Ureter (tissue), 1 donor: ENCODE measurements at places on chromosomes 7 and 10.

DNA sequence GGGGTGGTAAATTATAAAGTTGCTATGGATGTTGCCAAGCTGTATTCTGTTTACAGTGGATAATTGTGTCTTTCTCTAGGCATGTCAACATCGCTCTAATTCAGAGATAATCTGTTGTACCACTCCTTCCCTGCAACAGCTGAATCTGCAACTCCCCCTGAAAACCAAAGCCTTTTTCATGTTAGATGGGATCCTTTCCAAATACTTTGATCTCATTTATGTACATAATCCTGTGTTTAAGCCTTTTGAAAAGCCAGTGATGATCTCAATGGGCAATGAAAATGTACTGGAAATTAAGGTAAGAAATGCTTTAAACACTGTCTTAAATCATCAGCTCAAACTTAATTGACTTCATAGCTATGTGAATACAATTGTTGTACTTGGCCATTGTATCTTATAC lies 91.0 kb downstream of the MET start:
- DNase-seq: no peak

GRCh38 chr7:43758822-43759683 lies 573 bp downstream of the BLVRA start:
- DNase-seq: no peak

DNA sequence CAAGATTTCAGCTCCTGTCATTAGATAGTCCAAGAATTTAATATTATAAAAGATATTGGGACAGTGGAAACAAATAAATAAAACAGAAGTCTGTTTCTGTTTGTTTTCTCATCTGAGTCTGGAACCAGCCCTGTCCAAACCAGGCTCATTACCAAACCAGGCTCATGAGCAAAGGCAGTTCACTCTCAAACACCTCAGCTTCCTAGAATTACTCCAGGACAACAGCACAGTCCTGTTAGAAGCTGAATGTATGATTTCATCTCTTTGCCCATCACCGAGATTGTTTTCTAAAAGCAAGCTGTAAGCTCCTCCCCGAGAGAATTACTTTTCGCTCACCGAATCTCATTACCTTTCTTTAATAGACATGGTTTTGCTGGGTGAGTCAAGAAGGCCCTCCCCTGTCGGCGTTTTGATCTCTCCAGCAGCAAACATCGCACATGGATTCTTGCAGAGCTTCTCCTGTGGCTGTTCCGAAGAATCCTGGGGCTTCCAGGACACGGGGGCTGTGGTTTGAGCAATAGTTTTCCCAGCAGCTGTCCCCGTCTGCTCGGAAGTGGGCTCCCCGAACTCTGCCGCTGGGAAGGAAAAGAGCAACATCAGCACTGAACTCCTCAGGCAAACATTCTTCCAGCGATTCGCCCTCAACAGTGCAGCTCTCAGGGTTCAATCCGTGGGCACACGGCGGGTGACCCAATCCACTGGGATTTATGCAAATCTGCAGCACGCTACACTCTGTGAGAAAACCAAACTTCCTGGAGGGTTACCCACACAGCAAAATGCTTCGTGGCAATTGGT lies 112.5 kb downstream of the SVIL start:
- DNase-seq: no peak

DNA sequence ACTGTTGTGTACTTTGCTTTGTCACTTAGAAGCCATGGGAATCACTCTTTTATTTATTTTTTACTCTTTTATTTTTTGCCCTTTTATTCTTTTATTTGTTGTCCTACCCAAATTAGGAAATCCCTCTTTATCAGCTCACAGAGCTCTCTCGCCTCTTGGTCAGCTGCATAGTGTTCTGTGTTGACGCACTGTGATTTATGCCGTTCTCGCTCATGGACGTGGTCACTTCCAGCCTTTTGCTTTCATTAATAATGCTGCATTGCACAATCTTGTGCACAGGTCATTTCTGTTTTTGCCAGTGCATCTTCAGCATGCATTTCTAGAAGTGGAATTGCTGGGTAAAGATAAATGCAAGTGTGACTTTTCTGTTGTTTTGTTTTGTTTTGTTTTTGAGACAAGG lies 42.3 kb downstream of the FBH1 start:
- no peak for DNase-seq

- no peak for DNase-seq
Measured at GRCh38 chr10:75395932-75396630, 5.5 kb downstream of the ZNF503 start.

GRCh38 chr10:119608316-119609155 lies 11.8 kb upstream of the TIAL1 start:
- peak; percentile 61 for DNase-seq

GRCh38 chr10:50807851-50808776 lies 68.4 kb downstream of the ASAH2B start:
- no peak for DNase-seq

DNA sequence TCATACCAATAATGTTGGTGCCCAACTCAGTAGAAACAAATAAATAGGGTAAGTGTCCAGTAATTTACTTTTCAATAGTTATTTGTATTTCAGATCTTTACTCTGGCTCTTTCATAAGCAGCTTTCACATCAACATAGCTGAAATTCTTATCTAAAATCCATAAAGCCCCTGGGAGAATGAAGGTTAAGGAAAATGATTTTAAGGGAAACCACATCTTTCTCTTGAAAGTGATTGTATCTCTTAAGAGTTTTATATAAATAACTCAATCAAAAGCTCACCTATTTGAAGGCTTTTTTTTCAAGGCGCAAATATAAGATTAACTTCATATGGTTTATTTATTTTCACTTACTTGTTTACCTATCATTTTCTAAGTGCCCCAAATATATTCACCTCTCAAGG lies 324.4 kb downstream of the HGF start:
- DNase-seq: no peak

DNA sequence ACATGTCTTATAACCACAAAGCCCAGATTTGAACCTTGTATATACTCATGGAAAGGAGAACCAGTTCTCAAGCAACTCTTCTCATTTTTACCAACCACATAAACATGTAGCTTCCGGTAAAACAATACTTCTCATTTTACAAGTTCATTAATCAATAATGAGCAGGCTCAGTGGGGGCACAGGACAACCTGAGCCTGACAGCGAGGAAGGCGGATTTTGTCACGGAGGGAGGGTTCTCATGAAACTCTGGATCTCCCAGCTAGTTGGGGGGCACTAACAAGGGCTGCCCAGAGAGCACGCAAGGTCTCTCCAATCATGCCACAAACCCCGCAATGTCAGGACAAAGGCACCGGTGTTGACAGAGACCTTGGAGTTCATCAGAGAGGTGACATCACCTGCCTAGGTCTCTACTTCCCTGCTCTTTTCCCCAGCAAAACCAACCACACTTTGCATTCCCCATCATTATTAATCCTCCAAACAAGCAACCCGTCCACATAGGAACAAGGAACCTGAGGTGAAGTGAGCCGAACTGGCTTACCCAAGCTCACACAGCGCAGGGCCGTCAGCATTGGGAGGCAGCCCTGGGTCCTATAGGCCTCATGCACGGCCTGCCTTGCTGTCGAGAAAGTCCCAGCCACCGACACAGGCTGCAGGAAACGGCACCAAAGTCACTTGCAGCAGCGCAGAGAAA lies 192.1 kb upstream of the KLF14 start:
- no peak for DNase-seq

DNA sequence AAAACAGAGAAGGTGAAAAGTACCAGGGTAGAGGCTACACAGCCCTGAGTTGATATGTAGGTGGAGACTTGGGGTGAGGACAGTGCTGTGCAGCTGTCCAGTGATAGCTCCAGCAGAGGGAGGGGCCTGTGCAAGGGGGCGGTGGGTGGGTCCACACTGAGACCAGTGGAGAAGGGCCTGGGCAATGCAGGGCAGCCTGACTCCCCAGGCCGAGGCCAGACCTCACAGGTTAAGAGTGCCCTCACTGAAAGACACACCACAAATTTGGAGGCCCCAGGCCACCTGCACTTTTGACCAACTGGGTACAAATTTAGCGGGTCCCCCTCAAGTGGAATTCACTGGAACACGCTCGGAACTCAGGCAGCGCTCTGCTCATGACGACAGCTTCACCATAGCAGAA lies 6.7 kb upstream of the RASGEF1A start:
- no peak for DNase-seq

- no peak for DNase-seq
Measured at GRCh38 chr10:102812231-102812876, 24.9 kb downstream of the CYP17A1 start.

- DNase-seq: no peak
Measured at GRCh38 chr7:101933688-101934121, 116.3 kb downstream of the CUX1 start.

DNA sequence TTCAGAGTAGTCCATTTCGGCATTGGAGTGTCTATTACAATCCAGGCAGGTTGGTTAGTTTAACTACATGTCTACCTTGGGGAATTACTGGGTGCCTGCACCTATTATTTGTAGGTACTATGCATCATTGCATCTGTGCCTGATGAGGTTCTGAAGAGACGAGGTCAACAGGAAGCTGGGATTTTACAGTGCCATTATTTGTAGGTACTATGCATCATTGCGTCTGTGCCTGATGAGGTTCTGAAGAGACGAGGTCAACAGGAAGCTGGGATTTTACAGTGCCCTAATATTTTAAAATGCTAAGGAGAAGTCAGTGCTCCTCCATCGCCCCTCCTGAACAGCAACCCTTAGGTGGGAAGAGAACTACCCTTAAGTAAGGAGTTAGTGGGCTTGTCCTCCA lies 41.7 kb downstream of the NPY start:
- DNase-seq: no peak

GRCh38 chr7:69177941-69178494 lies 420.3 kb upstream of the AUTS2 start:
- DNase-seq: no peak

GRCh38 chr7:3911685-3912084 lies 610.6 kb downstream of the SDK1 start:
- DNase-seq: no peak

GRCh38 chr7:85412912-85413311 lies 226.1 kb upstream of the SEMA3D start:
- no peak for DNase-seq

DNA sequence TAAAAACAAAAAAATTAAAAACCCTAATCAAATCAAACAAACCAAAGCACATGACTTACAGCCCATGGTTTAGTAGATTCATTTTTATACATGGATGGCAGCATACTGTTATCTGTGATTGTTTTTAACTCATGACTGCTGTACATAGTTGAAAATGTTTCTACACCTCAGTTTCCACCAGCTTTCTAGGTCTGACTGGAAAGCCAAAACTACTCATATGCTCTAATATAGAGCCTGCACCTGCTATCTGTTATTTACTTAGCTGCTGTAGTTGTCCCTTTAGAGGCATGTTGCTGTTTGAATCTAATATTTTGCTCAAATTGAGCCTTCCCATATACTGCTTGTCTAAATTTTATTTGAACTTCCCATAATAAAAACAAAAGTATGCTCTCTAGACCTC lies 289.9 kb upstream of the LRRN3 start:
- no peak for DNase-seq

GRCh38 chr10:6657196-6657595 lies 77.1 kb upstream of the PRKCQ start:
- DNase-seq: no peak

DNA sequence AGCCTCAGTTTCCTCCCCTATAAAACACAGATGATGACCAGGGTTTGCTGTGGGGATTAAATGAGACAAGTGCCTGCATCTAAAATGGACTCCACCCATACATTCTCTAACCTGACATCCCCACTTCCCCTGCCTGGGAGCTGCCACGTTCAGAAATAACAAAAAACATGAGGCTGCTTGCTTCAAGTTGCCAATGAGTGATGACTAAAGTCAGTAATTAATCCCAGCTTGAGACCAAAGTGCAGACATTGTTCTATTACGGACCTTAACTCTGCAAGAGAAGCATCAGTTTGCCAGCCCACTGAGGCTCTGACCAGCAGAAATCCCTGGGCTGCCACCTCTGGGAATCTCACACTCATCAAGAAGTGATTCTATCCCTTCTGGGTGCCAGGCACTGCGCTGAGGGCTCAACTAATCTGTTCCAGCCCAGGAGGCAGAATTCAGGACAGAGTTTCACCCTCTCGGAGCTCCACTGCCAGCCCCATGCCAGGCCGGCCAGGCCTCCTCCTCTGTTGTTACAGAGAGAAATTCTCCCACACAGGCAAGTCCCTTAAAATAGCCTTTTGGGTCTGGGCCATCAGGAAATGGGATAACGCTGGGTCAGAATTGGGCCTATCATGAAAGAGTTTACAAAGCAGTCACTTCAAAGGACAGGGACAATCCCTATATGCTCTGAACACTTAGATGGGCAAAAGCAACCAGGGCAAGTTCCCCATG lies 11.4 kb downstream of the SH3PXD2A start:
- no peak for DNase-seq

- no peak for DNase-seq
Measured at GRCh38 chr7:159126311-159127260, 18.1 kb downstream of the VIPR2 start.

DNA sequence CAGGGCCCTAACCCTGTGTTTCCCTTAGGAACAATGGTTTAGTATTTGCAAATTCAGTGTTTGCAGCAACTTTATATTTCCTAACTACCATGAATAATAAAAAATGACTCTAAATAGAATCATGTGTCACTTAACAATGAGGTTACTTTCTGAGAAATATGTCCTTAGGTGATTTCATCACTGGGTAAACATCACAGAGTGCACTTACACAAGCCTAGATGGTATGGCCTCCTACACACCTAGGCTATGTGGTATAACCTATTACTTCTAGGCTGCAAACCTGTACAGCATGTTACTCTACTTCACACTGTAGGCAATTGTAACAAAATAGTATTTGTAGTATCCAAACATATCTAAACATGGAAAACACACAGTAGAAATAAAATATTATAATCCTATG lies 1174.6 kb upstream of the LRRTM3 start:
- DNase-seq: no peak

GRCh38 chr7:77326131-77326530 lies 90.0 kb downstream of the GSAP start:
- no peak for DNase-seq

- DNase-seq: peak; percentile 71
Measured at GRCh38 chr7:668139-668931, 58.2 kb upstream of the DNAAF5 start.

GRCh38 chr7:36283181-36283580 lies 106.5 kb upstream of the ANLN start:
- DNase-seq: no peak

DNA sequence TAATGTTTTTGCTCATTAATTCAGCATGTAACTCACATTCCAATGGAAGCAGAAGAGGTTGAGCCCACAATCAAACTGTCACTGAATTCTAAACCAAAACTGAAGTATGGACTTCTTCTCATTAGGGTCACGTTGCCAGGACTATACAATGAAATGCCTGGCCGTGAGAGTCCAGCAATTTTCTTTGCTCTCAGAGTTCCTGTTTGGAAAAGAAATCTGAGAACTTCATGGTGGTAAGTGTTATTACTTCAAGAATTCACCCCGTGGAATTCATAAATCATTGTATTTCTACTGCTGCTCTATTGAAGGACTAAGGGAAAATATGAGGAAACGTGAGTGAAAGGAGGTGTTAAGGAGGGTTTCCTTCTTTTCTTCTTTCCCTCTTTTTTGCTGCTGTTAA lies 441.8 kb upstream of the AKR1E2 start:
- DNase-seq: no peak

DNA sequence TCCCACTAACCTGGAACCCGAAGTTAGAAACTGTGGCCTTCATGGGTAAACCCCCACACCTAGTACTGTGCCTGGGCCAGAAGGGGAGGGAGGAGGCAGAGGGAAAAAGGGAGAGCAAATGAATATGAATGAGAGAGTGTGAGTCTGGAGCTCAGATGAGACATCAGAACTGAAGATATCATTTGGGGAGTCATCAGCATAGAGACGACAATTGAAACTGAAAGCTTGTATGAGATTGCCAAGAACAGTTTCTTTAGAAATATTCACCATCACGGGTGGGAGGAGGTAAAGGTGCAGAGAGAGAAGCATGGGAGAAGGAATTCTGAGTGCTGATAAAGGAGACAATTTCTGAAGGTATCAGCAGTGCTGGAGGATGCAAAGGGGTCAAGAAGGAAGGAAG lies 171.2 kb downstream of the GRM8 start:
- DNase-seq: no peak
